ENCODE measurements at places on chromosomes 1 and 21. TPM values are rescaled to one million over a fixed set of nuclear protein-coding genes. Genes with fewer than 3 reads are reported as not detected.

HRNR gene
- total RNA-seq = 0.01 TPM

PTGFR gene
- not detected for total RNA-seq

PKP1 gene
- 0.02 TPM for total RNA-seq

CDC7 gene
- 5.7 TPM for total RNA-seq

MEX3A gene
- 1.7 TPM for total RNA-seq

CLEC20A gene
- total RNA-seq = not detected

C1orf87 gene
- total RNA-seq = not detected
